NCI-H1930 (cell line): ENCODE measurements at places on chromosomes 7 and 10.

DNA sequence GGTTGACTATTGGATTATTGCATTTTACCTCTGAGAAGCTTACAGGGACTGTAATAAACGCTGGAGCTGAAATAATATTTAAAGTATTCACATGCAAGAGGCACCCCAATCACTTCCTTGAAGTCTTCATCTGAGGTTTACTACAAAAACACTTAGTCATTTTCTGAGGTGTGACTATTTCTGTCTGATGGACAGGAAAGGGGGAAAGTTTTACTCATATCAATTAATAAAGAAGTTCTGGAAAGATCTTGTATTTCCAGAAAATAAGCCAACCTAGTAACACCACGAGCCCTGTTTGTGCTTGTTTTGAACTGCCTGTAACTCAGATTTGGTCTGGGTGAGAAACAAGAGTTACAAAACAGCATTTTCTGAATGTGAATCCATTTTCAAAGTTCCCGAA, 63.9 kb upstream of the PRKCQ start:
- no peak for DNase-seq

DNA sequence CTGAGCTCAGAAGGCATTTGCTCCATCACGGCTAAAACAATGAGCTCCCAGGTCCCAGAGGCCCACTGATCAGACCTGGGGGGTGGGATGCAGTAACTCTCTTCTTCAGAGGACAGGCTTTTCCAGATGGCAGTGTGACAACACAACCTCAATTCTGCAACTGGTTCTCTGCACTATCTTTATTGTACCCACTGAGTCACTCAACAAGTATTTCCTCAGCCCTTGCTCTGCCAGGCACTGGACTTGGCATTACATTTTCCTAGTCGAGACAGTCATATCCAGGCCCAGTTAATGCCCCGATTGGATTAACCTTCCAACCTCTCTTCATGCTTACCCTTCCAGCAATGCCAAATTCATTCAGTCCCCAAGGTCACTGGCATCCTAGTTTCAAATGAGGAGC, 72.6 kb downstream of the JAZF1 start:
- no peak for DNase-seq

GRCh38 chr10:31383810-31384588, 65.0 kb downstream of the ZEB1 start:
- no peak for DNase-seq

- DNase-seq = no peak
Measured at GRCh38 chr10:130454543-130455000, 318.4 kb downstream of the GLRX3 start.

GRCh38 chr7:27263781-27264180, 21.2 kb downstream of the EVX1 start:
- DNase-seq = no peak

GRCh38 chr10:111344804-111345203, 268.0 kb downstream of the ADRA2A start:
- DNase-seq = no peak

DNA sequence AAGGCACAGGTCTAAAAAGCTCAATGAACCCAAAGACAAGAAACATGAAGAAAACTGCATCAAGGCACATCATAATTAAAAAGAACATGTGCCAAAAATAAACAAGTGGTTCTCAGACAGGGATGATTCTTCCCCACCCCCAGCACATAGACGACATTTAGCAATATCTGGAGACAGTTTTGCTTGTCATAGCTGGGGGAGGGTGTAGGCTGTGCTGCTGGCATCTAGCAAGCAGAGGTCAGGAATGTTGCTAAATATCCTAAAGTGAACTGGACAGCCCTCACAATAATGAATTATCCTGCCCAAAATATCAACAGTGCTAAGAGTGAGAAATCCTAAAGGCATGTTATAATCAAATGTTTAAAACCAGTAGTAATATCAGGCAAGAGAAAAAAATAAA, 122.6 kb downstream of the MICU1 start:
- DNase-seq = no peak
